Dermis blood vessel endothelial cell (primary cell): ENCODE measurements at places on chromosomes 3 and 15.
A peak's percentile ranks its signal among the peaks of the same experiment; 100 is the strongest.

DNA sequence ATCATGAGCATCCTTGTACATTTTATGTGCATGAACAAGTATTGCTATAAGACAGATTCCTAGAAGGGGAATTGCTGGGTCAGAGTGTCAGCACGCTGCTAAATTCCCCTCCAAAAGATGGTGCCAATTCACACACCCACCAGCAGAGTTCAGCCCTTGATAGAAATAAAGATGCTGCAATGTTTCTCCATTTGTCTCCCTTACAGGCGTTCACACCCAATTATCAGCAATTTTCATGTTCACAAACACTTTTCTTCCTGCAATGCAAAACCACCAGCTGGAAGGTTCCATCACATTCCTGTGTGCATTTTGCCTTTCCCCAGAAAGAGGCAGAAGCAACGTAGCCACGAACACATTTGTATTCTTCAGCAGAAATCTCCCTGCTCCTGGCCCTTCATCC lies 3.3 kb upstream of the TAMM41 start:
- no peak for DNase-seq

DNA sequence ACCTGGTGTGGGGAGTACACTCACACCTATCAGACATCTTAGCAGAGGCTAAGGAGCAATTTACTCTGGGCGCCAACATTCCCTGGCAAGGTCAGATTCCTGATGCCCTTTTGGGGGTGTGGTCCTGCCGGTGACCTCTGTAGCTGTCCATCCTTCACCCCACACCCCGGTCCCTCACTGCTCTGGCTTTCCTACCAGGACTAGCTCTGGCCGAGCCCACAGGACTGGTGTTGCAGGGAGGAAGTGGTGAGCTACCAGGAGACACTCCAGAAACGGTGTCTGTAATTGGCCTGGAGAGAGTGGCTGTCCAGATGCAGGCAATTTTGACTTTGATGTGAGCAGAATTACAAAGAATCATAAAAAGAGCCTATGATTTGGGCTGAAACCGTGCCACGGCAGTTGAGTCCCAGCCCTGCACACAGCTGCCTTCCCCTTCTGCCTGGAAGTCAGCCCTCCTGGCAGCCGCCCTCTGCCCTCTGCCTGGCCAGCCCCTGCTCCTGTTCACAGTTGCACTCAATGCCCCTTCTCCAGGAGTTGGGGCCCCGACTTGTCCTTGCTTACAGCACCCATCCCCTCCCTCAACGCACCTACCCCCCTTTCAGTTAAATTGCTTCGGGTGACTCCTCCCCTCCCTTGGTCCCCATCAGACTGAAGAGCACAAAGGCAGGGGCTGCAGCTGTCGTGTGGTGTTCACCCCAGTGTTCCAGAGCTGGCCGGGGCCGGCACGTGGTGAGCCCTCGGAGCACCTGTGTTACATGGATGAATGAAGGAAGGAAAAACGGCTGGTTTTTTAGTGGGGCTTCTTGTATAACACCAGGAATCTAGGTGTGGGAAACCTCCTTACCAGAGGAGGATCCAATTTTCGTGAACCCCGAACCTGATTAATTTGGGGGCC lies 80.2 kb upstream of the TPM1 start:
- DNase-seq = no peak

DNA sequence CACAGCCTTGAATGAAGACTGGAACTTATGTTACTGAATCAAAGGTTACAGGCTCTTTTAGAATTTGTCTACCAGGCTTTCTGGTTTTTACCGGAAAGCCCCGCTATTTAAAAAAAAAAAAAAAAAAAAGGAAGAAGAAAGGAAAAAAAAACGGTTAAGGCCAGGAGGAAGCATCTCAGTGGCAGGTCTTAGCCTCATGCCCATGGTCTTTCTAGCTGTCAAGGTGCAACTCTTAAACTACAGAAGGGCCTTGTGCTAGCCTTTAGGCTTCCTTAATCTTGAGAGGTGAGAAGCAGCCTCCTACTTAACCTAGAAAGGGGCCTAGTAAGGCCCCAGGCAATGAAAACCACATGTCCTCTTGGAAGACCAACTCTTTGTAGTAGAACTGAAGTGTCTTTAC lies 77.5 kb downstream of the TBC1D5 start:
- DNase-seq = no peak

- DNase-seq = peak; percentile 23
Measured at GRCh38 chr3:159234306-159234705, 432.5 kb downstream of the MFSD1 start.

DNA sequence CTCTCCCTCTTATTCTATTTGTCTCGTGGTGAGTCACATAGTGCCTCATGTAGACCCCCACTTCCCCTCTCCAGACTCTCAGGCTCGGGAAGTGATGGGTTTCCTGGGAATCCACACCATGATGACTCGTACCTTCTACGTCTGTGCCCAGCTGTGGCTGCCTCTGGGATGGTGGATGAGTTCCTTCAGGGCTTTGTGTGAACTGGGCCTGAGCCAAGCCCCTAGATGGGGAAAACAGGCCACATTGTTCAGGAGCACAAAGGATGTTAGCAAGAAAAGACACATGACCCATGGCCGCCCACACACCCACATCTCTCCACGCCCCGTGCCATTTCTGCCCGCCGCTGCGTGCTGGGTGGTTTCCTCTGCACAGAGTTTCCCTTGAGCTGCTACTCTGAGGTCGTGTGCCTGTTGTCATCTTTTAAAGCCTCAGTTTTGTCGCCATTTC lies 10.5 kb downstream of the ISG20 start:
- peak; percentile 96 for DNase-seq

- no peak for DNase-seq
Measured at GRCh38 chr3:110647586-110647985, 424.0 kb upstream of the NECTIN3 start.

DNA sequence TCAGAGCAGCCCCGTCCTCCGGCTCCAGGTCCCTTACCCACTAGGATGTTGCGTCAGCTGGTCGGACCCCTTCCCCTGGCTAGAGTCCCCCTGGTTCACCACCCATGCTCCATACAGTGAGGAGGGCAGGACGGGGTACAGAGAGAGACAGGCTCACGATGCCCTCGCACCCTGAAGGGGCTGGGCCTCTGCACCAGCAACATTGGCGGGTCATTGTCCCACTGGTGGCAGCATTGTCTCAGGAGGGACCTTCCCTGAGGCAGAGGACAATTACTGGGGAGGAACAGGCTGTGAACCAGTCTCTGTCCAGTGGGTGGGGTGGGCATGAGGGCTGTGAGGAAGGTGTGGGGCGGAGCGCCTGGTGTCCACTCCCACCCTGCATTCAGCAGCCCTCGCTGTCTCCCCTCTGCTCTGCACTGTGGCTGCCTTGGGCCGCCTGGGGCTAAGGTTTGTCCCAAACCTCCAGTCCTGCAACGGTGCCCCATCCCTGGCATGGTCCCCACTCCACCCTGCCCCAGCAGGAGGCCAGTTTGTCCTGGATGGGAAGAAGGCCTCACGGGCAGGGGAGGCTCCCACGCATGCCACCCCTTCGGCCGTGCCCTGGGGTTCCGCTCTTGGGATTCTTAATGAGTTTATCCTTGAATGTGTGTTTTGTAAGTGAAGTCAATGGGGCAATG lies 48.0 kb upstream of the KLF13 start:
- DNase-seq = no peak
